ENCODE measurements at places on chromosomes 7 and 10. TPM values are rescaled to one million over a fixed set of nuclear protein-coding genes. Genes with fewer than 3 reads are reported as not detected.

GRCh38 chr10:64275774-64276173 lies 754.6 kb downstream of the REEP3 start:
- DNase-seq, result no peak

GRCh38 chr10:14820775-14821154 lies 17.1 kb downstream of the CDNF start:
- DNase-seq, result no peak

GRCh38 chr10:61110188-61110844 lies 166.3 kb upstream of the RHOBTB1 start:
- DNase-seq, result no peak

GRCh38 chr7:26319636-26320035 lies 28.0 kb downstream of the SNX10 start:
- DNase-seq, result no peak

DNA sequence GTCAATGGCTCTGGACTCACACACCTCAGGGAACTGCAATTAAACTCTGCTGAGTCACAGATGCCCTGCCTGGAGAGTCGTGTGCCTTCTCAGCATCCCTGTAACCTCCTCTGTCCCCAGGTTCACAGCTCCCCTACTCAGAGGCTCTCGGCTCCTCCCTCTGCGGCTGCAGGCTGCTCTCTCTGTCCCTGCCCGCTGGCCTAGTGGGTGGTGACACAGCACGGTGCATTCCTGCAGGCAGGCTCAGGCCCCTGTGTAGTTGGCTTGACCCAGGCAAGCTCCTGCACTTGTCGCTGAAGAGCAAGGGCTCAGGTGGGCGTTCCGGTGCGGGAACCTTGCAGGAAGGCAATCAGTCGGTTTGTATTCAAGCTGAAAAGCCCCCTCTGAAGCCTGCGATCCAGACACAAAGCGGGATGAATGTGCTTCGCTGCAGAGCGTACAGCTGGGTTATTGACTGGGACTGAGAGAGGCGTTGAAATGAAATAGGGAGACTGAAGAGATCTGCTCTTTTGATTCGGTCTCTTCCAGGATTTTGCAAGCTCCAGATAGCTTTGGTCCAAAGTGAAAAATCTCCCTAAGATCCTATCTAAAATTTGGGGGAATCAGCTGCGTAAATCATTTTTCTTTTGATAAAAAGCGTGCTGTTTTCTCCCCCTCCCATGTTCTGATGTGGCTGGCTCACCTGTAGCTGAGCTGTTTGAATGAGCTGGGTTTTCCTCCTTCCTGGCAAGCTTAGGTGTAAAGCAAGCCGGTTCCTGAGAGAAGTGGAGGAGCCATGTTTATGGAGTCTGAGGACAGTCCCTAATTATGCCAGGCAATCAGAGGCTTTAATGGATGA lies 208.7 kb upstream of the PHYHIPL start:
- DNase-seq, result peak; percentile 19

DNA sequence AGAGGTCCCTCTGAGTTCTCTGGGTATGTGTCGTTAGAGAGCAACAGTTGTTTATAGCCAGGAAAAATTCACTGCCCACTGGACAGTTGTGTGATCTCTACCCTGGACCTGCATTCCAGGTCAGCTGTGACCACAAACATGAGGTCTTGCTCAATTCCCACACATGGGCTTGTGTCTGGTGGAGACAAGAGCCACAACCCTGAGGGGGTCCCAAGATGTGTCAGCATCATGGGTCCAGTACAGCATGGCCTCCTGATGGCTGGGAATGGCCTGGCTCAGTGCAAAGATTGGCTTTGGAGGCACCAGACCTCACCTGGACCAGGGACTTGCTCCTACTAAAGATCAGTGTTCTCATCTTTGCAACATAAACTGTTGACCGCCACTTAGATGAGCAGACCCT lies 751.6 kb downstream of the GRID1 start:
- DNase-seq, result no peak

DNA sequence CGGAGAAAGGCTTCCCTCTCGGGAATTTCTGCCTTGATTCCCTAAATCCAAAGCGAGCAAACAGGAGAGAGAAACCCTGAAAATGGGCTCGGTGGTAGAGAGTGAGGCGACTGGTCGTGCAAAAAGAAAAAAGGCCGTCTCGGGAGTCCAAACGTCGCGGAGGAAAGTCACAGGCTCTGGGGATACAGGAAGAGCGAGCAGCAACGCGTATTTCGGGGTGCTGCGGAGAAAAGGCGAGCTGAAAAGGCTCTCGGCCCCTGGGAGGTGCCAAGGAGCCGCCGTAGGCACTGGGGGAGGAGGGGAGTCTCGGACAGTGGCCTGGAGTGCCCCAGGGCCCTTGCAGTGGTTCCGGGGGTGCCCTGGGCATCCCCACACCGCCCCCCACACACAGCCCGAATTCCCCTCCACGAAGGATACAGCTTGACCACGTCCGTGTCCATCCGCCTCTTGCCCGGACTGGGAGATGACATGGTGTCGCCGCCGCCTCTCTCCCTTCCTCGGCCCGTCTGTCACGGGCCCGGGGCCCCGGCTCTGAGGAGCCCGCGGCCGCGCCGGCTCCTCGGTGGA lies 591 bp downstream of the UBE2H start:
- peak; percentile 64 for DNase-seq

DNA sequence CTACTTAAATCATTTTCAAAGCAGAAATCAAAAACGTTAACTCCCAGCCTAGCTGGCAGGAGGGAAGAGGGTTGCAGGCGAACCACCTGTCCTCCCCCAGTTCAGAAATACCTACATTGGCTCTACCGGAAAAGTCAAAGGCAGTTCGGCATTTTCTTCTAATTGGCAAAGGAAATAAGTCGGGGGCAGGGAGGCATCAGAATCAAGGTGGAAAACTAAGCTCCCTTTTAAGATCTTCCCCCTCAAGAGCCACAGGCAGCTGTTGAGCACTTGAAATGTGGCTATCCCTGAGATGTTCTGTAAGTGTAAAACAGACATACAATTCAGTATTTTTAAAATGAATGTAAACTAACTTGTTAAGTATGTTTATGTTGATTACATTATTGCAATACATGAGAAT lies 957 bp upstream of the ELMO1 start:
- DNase-seq, result no peak

DNA sequence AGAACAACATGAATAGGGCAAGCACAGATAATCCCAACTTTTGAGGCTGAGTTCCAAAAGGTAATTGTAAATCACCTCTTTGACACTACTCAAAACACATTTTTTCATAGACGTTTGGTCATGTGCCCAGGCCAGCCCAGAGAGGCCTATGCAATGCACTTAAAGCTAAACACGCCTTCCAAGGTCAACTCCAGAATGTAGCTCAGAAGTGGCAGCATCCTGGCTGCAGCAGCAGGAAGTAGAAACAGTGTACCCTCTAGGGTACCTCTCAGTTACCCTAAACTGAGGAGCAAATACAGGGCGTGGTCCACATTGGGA lies 58.7 kb downstream of the OSBPL3 start:
- DNase-seq, result no peak

DNA sequence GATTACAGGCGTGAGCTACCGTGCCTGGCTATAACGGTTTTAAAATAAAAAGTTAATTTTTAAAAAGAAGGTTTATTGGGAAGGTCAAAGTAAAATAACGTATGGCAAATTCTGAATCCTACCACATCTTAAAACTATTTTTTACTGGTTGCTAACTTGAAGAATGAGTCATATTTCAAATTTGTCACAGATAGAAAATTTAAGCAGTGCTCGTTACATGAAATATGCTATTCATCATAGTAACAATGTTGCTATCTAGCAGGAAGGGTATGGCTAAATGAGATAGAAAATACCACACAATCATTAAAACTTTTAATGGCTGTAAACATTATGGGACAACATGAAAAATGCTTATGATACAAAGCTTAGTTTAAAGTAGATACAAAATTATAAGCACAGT lies 500.5 kb downstream of the PHTF2 start:
- no peak for DNase-seq

GRCh38 chr10:120897343-120897742 lies 46.2 kb downstream of the WDR11 start:
- peak; percentile 64 for DNase-seq

- DNase-seq, result no peak
These were observed 219.2 kb upstream of the CTBP2 start for GRCh38 chr10:125379592-125379991.

GRCh38 chr10:20622531-20623211 lies 274.4 kb downstream of the NEBL start:
- DNase-seq, result peak; percentile 68

- DNase-seq, result no peak
These were observed 128.7 kb downstream of the GNAI1 start for GRCh38 chr7:80263333-80263732.

- DNase-seq, result peak; percentile 70
These were observed 137.6 kb upstream of the CDK6 start for GRCh38 chr7:92973974-92974373.

DNA sequence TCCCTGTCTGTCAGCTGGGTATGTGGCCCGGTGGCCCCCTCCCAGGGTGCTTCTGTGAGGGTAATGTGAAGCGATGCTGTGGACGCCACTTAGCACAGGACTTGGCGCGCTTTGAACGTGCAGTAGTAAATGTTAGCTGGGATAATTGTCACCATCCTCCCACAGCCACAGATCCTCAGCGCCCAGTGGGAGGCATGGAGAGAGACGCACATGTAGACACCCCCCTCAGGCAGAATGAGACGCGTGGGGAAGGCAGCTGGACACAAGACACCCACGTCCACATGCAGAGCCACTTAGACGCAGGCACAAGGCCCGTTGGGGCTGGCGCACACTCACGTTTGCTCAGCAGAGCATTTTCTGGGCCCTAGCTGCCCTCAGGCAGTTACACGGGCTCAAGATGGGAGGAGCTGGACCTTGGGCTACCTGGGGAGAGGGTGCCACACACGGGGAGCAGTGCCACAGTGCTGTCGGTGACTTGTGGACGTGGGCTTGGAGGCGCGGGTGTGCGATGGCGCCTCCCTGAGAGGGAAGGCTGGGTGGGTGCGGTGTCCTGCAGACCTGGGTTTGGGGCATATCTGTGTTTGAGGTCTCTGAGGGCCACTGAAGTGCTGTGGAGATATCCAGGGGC lies 26.4 kb downstream of the ADCYAP1R1 start:
- DNase-seq, result no peak

DNA sequence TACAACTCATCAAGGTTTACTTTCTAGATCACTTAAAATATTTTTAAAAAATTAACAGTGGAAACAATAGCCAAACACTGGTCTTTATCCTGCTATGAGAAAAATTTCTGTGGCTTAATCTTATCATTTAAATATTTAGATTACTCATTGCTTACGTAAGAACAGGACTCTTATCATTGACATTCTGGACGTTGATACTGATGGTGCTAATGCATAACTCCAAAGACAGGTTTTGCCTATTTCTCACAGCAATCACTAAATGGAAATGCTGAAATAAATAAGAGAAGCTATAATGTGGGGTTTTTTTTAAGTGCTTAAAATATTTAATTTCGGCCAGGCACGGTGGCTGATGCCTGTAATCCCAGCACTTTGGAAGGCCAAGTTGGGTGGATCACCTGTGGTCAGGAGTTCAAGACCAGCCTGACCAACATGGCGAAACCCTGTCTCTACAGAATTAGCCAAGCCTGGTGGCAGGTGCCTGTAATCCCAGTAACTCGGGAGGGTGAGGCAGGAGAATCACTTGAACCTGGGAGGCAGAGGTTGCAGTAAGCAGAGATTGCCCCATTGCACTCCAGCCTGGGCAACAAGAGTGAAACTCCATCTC lies 195.0 kb downstream of the HGF start:
- DNase-seq, result no peak

DNA sequence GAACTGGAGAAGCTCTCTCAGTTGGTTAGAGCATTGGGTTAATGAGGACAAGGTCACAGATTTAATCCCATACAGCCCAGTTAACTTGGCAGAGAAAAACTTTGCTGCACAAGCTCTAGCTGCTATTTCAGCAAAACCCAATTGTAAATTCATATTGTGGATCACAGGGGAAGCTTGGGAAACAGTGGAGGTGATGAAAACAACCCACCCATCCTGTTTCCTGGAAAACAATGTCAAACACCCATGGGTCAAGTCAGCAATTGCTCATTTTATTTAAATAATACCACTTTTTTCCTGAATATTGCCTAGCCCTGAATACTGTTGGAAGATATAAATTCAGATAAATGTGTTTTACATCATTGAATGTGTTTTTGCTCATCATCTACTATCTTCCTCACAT lies 900.6 kb upstream of the LRRTM3 start:
- DNase-seq, result no peak

DNA sequence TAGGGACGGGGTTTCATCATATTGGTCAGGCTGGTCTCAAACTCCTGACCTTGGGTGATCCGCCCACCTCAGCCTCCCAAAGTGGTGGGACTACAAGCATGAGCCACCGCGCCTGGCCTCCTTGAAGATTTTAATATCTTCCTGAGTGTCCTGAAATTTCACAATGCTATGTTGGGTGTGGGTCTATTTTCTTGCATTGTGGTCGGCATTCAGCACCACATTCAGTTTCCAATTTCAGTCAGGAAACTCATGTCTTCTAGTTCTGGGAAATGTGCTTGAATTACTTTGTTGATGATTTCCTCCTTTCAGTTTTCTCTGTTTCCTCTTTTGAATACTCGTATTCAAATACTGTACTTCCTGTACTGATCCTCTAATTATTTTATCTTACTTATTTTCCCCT lies 49.3 kb upstream of the IL6 start:
- DNase-seq, result no peak

DNA sequence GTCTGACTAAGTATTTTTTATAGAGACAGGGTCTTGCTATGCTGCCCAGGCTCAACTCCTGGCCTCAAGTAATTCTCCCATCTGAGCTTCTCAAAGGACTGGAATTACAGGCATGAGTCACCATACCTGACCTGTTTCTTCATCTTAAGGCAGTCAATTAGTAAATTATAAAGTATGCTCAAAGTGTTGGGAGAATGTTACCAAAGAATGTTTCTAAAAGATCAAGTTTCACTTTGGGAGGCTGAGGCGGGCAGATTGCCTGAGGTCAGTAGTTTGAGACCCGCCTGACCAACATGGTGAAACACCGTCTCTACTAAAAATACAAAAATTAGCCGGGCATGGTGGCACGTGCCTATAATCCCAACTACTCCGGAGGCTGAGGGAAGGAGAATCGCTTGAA lies 117.0 kb downstream of the ALOX5 start:
- DNase-seq, result peak; percentile 16

- DNase-seq, result no peak
These were observed 6.7 kb downstream of the BHLHA15 start for GRCh38 chr7:98217623-98218582.

- no peak for DNase-seq
These were observed 1219.4 kb downstream of the TYW1 start for GRCh38 chr7:68216051-68216450.

DNA sequence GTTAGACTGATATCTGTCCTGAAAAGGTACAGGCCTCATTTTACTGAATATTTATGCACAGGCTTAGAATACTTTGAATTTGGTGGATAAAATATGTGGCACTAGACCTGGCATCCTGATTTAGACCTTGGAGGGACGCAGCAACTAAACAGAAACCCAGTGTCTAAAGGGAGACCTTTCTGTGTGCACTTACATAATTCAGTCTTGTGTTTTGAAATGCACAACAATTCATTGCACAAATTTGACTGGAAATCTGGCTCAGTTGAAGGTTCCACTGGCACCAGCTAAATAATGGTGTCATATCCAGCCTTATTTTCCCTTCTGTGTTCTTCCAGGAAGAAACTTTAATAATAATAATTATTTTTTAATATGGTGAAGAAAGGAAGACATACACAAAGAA lies 142.1 kb downstream of the SND1 start:
- DNase-seq, result no peak

Gene UCN3
- not detected for polyA plus RNA-seq

Gene LRGUK
- 0.05 TPM for polyA plus RNA-seq

Gene GTF2IRD1
- polyA plus RNA-seq, result 10.4 TPM

Gene DKK1
- polyA plus RNA-seq, result 325 TPM

Gene POLR3A
- 12.5 TPM for polyA plus RNA-seq

Gene KCNMA1
- polyA plus RNA-seq, result 29.7 TPM

Gene FKBP6
- polyA plus RNA-seq, result 0.07 TPM

Gene OR9A2
- not detected for polyA plus RNA-seq

Gene TAS2R41
- polyA plus RNA-seq, result not detected
